Left lung (tissue), 14 donors: ENCODE measurements at places on chromosomes 7 and 10. TPM values are rescaled to one million over a fixed set of nuclear protein-coding genes. Genes with fewer than 3 reads are reported as not detected.

- no peak for DNase-seq
Measured at GRCh38 chr7:1739593-1739992, 69.5 kb downstream of the ELFN1 start.

DNA sequence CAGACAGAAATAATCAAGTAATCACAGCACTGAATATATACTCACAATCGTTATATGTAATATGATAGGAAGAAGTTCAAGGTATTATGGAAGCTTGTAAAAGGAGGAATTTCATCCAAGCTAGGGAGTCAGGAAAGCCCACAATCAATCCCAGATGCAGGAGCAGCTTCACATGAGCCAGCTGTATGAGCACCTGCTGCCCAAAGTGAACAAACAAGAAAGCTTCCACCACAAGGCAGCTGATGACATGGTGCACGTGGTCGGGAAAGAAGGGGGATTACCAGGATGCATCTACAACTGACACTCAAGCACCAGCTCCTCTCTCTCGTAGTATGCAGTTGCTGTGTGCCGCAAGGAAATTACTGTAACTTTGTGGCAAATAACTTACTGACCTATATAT is 225.2 kb downstream of the XPNPEP1 start:
- DNase-seq: no peak

The IRF5 gene
- 2.0 TPM for polyA plus RNA-seq

DNA sequence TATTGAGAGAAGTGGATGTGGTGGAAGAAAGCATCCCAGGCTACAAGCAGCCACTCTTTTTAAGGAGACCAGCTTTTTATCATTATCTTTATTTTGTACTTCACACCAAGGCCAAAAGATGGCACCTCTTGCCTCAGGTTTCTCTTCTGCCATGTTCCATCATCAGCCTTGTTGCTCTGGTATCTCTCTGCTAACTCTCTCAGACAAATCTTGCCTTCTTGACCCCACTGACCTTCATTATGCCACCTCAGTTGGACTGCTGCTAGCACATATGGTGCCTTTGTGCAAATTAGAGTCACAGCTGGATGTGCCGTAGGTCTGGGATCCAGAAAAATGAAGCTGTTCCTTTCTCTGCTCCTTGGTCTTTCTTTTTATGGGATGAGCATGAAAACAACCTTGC is 47.1 kb upstream of the DYNC1I1 start:
- DNase-seq: no peak

DNA sequence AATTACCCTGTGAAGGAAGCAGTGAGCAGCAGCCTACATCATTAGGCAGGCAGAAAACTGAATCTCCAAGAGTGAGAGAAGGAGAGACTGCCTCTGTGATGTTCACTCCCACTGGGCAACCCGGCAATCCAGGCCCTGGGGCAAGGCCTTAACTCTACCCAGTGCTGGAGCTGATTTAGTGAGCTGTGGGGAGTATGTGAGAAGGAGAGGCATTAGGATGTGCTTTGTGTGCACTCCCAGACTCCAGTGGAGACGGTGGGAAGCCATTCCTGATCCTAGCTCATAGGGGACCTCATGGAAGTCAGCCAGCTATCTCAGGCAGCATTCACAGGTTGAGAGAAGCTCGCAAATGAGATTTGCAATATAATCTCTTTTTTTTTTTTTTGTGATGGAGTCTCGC is 41.1 kb upstream of the CDK13 start:
- no peak for DNase-seq

GRCh38 chr7:156659961-156660360 is 19.4 kb downstream of the RNF32 start:
- no peak for DNase-seq

DNA sequence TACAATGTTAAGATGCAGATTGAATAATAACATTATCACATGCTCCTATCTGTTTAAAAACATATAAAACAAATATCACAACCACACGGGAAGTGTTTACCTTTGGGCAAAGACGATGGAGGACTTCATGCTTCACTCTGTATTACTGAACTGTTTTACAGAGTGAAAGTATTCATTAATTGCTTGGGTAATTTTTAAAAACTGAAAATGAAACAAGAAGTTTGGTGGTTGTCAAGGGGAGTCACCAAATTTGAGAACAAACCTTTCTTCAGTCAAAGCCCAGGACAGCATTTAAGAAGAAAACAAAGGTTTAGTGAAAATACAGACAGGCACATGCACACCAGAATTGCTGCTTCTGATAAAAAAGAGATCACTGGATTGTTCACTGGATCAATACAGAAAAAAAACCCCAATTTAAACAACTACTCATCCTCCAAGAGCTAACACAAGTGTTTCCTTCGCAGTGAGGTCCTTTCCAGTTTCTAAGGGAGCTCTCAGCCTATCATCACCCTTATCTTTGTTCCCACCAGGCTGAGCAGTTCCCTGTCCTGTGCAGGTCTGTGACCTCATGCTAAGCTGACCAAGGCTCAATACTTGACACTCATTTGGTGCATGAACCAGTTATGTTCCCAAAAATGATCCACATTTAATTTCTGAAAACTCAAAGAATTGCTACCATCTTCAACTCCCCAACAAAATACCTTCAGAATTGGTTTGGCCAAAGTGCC is 8.8 kb downstream of the PARP12 start:
- DNase-seq: no peak

DNA sequence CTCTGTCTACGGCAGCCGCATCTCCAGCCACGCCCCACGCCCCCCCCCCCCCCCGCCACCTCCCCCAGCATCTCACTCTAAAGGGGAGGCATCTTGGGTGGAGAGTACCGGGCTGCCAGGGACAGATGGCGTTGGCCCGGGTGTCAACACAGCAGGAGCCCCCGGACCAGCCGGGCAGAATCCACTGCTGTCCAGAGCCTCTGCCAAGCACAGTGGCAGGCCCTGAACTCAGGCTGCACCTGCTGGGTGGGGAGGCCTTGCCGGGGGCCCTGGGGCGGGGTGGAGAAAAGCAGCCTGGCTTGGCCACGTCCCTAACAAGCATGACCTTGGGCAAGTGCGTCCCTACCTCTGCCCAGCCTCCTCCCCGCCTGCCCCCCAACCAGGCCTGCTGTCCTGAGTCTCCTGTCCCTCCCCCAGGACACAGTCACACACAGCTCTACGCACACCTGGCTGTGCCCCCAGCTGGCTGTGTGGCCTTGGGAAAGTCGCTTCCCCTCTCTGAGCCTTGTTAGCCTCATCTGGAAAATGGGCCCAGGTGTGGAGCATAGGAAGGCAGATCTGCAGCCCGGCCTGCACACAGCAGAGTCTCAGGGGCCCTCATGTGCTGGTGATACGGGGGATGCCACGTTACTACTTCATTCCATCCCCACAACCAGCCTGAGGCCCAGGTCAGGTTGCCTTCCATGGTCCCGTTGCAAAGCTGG is 45.2 kb downstream of the MICALL2 start:
- no peak for DNase-seq

DNA sequence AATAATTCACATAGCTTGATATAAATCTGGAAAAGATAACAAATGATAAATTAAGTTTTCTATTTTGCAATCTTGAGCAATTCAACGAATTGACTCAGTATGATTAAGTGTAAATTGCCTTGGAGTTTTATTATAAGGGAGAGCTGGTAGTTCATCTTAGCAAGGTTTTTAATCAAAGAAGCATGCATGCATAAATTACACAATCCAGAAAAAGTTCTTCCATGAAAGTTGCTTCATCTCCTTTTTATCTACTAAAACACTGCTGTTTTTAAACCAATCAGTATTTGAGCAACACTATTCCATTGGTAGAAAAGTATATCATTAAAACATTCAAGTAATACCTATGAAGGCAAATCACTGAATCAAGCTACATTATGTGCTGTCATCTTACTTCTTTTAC is 47.6 kb downstream of the POT1 start:
- no peak for DNase-seq

DNA sequence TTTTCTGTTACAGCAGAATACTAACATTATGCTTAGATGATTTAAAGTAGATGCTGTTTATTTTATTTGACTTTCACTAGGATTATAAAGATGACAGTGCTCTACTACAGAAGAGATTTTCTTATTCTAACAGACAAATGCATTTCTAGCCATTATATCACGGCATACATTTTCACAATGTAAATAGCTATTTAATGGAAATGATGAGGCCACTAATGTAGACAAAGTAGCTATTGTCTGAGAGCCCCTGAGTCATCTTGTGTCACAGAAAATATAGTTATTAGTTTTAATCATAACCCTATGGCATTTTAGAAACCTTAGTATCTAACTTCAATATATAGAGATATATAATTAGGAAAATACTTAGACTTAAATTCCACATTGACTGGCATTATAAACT is 158.0 kb upstream of the AHR start:
- no peak for DNase-seq

The TMEM130 gene
- 0.25 TPM for polyA plus RNA-seq

The CCDC7 gene
- polyA plus RNA-seq: 7.2 TPM

GRCh38 chr7:28166982-28167715 is 13.4 kb downstream of the JAZF1 start:
- no peak for DNase-seq

GRCh38 chr7:115066634-115067033 is 144.7 kb downstream of the MDFIC start:
- DNase-seq: no peak

GRCh38 chr7:66110856-66111255 is 3.8 kb upstream of the CRCP start:
- no peak for DNase-seq

- no peak for DNase-seq
Measured at GRCh38 chr10:18875477-18875876, 173.1 kb upstream of the MALRD1 start.

DNA sequence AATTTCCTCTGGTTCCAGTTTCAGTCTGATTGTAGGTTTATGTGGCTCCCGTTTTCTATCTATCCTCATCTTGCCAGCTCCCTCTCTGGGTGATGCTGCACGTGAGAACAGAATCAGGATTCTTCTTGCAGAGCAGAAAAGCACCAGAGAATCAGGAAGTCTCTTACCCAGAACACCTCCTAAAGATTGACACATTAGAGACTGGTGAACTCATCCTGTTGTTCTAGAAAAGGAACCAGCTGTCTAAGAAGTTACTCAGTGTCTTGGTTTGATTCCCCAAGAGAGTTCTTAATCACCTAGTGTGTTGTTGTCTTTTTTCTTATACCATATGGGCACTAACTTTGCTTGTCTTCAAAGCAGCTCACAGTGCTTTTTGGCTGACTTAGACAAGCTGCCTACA is 152.4 kb downstream of the DGKI start:
- DNase-seq: no peak

DNA sequence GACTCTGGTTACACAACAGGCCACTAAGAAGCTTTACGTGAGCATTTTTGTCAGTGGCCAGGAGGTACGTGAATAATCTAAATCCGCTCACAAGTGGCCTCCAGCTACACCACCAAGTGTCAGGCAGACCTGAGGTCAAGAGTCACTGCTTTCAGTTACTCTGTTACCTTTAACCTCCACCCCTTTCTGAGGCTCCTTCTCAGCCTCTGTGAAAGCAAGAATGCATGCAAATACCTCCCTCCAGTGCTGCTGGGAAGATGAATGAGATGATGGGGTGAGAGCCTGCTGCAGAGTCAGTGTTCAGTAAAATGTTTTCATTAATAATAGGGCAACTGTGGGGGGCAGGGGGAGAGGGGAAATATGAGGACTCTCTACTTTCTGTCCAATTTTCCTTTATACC is 11.2 kb downstream of the DDC start:
- DNase-seq: no peak

GRCh38 chr7:4849390-4849789 is 12.4 kb downstream of the PAPOLB start:
- no peak for DNase-seq

DNA sequence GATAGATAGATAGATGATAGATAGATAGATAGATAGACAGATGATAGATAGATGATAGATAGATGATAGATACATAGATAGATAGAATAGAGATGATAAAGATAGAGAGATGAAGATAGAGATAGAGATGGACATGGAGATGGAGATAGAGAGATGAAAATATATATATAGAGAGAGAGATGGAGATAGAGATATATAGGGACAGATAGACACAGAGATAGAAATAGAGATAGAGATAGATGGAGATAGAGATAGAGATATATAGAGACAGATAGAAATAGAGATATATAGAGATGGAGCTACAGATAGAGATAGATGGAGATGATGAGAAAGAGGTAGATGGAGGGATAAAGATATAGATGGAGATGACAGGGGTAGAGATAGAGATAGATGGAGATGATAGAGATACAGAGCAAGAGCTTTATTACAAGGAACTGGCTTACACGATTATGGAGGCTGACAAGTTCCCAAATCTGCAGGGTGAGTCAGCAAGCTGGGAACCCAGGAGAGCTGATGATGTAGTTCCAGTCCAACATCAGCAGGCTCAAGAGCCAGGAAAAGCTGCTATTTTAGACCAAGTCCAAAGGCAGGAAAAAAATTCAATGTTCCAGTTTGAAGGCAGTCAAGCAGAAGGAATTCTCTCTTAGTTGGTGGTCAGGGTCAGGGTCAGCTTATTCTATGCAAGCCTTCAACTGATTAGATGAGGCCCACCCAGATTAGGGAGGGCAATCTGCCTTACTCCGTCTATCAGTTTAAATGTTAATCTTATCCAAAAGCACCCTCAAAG is 37.1 kb downstream of the CAV1 start:
- no peak for DNase-seq

DNA sequence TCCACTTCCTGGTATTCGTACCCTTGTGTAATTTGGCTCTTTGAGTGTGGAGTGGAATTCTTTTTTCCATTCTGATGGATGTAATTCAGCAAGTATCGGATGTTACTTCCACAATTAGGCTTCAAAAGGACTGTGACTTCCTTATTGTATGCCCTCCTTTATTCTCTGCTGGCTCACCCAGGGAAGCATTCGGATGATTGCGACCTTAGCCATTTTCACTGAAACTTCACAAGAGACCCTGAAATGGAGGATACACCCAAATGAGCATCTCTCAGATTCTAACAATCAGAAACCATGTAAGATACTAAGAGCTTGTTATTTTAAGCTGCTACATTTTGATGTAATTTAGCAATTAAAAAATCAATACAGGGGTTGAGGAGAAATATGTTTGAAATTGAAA is 493.1 kb downstream of the DNAJB9 start:
- no peak for DNase-seq

DNA sequence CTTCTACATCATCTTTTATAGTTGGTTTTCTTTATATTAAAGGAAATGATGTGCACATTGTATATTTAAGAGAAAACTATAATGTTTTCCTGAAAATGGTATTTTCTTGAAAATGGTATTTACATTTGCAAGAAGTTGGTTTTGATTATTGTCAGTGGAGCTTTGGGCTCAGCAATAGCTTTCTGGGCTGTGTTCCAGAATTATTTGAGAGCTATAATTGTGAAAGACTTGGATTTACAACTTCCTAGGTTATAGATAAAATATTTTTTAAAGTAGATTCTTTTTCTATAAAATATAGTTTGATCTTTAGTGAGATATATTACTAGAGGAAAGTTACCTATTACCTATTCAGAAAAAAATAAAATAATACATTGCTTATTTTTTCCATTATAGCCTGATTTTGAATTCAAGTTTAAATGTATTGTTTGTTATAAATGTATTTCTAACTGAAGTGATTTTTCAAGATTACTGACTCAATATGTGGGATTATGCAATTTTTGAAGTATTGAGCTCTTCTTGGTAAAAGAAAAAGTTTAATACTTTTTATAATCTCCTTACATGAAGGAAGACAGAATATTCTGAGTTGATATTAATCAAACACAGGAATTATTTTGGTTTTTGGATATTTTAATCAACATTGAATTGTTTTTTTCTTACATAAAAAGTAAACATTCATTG is 20.2 kb downstream of the GNAI1 start:
- no peak for DNase-seq

- DNase-seq: no peak
Measured at GRCh38 chr7:83321011-83321410, 158.3 kb upstream of the PCLO start.
